T-helper 2 cell (primary cell): ENCODE measurements at places on chromosomes 6 and 20.

- DNase-seq = no peak
Observed at GRCh38 chr6:159172091-159172491, 2.9 kb downstream of the FNDC1 start.

DNA sequence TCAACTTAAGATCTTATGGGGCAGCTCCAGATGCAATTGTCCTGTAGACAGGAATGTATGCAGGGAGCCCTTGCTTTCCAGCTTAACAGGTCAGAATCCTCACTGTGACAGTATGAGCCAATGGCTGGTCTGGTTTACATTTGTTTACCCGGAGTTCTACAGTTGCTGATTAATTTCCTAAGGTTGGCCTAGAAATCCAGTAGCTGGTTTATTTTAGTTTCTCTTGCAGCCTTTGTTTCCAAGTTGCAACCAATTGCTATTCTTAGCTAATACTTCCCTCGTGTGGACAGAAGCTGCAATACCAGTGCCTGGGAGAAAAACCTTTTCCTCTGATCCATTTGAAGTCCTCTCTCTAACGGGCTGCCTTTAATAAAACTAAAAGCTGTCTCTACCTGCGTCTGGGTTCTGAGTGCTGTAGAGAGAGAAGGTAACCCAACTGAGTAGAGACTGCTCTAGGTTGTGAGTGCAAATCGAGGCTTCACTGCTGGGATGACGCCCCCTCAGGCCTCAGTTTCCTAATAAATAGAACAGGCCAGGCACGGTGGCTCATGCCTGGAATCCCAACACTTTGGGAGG, 45.9 kb downstream of the ZNF217 start:
- DNase-seq = no peak

DNA sequence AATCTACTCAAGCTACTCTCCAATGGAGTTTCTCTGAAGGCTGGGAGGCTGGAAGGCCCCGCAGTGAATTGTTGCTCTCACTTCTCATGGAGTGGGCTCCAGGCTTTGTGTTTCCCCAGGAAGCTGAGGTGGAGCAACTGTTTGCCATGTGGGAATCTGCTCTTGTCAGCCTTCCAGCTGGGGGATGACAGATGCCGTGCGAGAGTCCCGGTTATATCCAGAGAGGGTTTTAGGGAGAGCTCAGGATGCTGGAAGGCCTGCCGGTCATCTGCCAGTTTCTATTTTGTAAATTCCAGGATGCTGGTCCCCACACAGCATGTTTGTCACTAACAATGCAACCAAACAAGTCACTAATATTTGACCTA, 98.2 kb upstream of the NAA20 start:
- DNase-seq = no peak

- no peak for DNase-seq
Observed at GRCh38 chr6:55208478-55209458, 34.5 kb downstream of the HCRTR2 start.

DNA sequence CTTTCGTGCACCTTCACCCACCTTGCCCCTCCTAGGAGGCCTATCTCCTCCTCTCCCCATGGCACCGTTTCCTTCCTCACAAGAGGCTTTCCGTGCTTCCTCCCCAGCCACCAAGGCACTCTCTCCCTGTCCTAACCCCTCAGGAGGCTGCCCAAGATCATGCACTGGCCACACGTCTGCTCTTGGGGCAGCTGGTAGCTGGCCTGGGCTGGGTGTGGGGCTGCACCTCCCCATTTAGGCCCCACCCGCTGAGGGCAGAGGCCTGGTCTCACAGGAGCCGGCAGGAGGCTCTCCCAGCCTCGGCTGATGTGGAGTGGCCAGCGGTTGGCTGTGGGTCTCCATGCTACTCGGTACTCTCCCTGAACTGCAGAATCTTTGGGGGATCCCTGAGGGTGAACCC, 13.6 kb downstream of the NOL4L start:
- no peak for DNase-seq

DNA sequence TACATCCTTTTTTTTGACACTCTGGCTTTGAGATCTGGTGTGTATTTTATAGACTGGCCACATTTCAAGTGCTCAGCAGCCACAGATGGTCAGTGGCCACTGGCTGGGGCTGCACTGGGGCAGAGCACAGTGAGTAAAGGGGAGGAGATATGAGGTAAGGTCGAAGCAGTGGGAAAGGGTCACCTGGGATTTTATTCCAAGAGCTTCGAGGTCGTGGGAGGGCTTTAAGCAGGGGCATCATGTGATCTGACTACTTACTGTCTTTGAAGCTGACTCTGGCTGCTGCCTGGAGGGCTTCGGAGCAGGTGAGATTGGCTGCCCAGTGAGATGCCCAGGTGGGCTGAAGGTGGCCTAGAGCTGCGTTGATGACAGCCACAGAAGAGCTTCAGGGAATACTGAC, 6.7 kb downstream of the C20orf203 start:
- no peak for DNase-seq

DNA sequence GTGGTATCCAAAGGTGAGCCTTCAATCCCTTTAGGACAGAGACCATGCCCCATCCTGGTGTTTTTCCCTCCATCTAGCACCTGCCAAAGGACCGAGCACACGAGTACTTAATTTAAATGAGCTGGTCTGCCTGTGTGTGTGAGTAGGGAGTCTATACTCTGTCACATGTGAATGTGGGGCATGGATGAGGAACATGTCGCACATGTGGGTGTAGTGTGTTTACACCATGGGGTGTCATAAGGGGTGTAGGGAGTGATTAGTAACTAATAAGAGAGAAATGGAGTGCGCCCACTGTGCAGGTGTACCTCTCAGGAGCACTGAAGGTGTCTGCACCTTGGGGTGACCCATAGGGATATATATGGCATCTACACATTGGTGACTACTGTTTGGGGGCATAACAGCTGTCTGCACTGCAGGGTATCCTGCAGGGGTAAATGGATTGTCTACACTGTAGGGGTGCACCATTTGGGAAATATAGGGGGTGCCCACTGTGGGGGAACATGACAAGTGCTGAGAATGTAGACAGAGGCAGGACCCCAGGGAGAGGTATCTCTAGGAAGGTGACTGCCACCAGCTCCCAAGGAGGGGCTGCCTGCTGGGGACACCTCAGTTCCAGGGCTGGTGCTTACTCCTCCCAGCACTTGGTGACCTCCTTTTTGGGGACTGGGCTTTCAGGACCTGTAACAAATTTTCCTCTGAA, 53.5 kb downstream of the EBF4 start:
- no peak for DNase-seq

DNA sequence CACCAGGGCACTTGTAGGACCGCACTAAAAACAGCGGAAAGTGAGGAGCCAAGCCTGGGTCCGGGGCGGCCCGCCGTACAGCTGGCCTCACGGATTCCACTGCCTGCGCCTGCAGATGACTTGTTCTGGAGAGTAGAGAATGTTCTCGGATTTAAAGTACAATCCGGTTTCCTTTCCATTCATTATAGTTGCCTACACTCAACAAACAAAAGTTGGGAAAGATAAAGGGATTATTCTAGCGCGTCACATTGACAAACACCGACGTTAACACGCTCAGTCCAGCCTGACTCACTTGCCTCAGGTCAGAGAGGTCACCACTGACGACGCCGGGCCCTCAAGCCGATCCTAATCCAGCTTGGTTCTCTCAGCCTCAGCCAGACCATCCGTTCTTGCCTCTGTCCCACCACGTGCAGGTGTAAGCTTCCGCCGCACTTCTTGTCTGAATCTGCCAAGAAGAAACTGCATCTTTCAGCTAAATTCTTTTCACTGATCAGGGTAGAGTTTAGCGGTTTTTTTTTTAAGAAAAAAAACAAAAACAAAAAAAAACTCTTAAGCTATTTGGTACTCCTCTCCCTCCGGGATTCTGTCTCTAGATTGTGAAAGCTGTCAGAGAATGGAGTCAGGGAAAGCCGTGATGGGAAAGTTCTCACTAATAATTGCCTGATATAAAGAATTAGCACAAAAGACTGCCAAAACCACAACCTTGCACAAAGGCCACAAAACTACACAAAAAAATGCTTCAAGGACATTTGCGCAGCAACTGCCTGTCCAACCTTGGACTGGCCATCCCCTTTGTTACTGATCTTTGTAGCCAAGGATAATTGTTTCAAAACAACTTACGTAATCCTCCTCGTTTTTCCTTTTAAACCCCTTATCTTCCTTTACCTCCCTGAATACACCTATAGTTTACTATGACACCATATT, 1.1 kb upstream of the PHF10 start:
- no peak for DNase-seq

DNA sequence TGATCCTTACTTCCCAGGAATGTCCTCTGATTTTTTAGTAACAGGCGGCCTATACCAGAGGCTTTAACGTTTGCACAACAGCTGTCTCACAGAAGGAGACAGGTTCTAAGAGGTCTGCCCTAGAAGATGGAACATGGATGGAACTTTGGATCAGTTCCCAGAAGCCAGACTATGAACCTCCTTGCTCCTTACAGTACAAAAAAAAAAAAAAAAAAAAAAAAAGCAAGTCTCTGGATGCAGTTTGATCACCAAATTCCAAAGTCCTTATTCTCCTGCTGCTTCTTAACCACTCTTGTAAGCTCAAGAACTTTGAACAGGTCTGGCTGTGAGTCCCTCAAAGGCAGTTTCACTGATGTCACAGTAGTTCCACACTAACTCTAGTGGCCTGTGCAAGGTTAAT, 2.0 kb upstream of the TRMT11 start:
- DNase-seq = no peak

DNA sequence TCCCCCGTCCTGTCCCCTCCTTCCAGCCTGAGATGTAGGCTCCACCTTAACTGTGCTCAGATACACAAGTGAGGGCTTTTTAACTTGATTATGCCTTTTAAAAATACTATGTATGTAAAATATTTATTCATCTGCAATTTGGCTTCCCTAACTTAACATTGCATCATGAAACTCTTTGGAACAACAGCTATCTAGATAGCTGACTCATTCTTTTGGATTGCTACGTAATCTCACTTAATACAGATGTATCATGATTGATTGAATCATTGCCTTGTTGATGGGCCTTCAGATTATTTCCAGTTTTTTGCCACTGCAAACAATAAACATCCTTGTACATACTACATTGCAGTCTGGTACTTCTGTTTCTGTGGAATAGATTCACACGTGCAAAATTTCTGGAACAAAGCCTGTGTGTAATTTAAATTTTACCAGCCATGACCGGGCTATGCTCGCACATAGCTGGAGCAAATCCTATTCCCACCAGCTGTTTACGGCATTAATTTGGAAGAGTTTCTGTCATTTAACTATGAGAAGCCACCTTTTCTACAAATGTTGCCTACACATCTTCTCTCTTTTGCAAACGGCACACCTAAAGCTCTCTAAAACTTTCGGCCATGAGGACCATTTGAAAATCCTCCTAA, 6.5 kb downstream of the PRND start:
- DNase-seq = no peak

DNA sequence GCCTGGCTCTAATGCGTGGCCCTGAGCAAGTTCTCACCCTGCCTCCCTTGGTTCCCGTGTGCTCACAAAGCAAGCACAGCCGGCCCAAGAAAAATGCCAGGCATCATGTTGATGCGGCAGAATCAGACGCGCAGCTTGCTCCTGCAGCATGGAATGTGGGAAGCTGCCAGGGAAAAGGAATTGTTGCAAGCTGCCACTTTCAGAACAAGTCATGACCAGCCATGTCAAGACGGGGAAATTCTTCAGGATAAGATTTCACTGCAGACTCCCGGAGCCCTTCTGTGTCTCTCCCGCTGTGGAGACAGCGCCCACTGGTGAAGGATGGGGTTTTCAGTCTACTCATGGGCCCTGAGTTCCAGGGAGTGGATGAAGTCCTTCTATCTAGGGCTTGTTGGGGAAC, 4.6 kb downstream of the DACT2 start:
- DNase-seq = no peak

DNA sequence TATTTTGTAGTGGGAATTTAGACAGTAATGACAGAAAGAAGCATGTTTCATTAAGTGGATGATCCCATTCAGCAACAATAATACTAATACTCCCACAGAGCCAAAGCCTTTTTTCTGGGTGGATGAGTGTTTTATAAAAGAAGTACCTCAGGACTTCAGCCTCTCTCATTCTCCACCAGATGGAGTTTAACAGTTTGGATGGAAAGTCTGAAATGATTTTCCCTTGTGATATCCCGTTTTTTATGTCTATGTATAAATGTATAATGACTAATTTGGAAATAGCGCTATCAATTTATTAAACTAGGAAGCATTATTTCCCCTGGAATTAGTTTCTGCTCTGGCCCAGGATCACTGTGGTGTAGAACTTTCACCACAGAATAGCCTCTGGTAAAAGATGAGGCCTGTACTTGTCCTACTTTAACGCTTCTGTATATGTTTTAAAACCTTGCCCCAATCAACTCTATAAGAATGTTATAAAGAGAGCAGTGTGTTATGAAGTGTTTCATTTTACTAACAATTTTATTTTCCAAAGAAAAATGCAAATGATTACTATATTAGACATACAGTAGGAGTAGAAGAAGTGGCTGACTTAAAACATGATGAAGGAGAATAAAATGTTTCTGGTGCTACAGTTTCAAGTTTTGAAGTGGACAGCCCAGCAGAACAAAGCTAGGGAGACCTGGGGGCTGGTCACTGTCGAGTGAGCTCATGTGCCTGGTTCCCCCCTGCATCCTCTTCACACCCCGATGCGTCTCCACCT, 135.6 kb downstream of the HIVEP1 start:
- no peak for DNase-seq
